ENCODE measurements at places on chromosomes 3 and 15. TPM values are rescaled to one million over a fixed set of nuclear protein-coding genes. Genes with fewer than 3 reads are reported as not detected.

The SFMBT1 gene
- 5.8 TPM for total RNA-seq

The STRC gene
- 1.2 TPM for total RNA-seq

The MYZAP gene
- total RNA-seq: 55.3 TPM

The GNB4 gene
- total RNA-seq: 66.9 TPM

The SNURF gene
- 12.3 TPM for total RNA-seq

The ITGA11 gene
- 0.28 TPM for total RNA-seq

The SNX33 gene
- 17.3 TPM for total RNA-seq

The CELF6 gene
- total RNA-seq: 0.21 TPM

The CHST13 gene
- total RNA-seq: not detected

The CHL1 gene
- total RNA-seq: not detected

The RLBP1 gene
- total RNA-seq: not detected

The LEKR1 gene
- 0.18 TPM for total RNA-seq

The FNDC3B gene
- 204 TPM for total RNA-seq

The ACAD11 gene
- 20.0 TPM for total RNA-seq

The LAMB2 gene
- total RNA-seq: 259 TPM

The TNFSF10 gene
- total RNA-seq: 94.1 TPM

The SERPINI2 gene
- total RNA-seq: not detected

The SEMA7A gene
- total RNA-seq: 41.4 TPM

The RTP3 gene
- total RNA-seq: not detected

The LRRIQ4 gene
- 0.38 TPM for total RNA-seq

The KIF7 gene
- 6.4 TPM for total RNA-seq

The NDUFB5 gene
- total RNA-seq: 83.9 TPM

The PRR20G gene
- not detected for total RNA-seq

The MED12L gene
- total RNA-seq: 4.4 TPM

The CPN2 gene
- not detected for total RNA-seq

The ACOX2 gene
- 1.1 TPM for total RNA-seq

The C3orf49 gene
- total RNA-seq: not detected

The CHST2 gene
- total RNA-seq: 12.9 TPM
